ENCODE measurements at places on chromosomes 7 and 10.

DNA sequence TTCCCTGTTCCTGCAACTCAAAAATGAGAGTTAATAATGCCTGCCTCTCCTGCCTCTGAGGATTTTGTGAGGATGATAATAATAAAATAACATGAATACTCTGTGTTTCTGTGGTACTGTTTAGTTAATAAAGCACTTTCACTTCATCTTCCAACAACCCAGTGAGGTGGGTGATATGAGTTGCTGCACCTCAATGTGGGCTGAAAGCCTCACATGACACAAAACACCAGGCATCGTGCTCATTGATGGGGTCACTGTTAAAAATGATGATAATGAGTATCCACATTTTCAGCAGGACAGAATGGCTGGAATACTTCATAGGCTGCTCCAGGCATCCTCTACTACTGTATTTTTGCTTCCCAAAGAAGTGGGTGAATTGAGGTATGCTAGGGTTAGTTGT lies 222.8 kb upstream of the NRP1 start:
- DNase-seq, result no peak

DNA sequence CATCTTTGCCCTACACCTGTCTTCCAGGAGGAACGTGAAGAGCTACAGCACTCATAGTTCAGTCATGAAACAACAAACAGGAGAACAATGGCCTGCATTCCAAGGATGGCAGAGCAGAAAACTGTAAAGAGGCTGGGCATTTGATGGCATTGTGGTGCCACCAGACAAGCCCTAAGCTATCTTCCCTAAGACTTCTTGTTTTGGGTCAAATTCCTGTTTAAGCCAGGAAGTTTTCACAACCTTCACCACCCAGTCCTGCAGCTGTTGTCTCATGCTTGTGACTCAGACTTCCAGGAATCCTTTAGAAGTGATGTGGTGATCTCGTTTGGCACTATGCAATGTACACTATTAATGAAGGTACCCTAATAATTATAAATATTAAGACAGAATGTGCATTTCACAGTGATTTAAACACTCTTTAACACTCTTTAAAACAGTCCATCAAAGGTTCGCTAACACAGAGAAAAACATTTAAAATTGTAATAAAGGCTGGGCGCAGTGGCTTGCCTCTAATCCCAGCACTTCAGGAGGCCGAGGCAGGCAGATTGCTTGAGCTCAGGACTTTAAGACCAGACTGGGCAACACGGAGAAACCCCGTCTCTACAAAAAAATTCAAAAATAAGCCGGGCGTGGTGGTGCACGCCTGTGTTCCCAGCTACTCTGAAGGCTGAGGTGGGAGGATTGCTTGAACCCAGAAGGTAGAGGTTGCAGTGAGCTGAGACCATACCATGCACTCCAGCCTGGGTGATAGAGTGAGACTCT lies 2.7 kb upstream of the HERPUD2 start:
- DNase-seq, result no peak

DNA sequence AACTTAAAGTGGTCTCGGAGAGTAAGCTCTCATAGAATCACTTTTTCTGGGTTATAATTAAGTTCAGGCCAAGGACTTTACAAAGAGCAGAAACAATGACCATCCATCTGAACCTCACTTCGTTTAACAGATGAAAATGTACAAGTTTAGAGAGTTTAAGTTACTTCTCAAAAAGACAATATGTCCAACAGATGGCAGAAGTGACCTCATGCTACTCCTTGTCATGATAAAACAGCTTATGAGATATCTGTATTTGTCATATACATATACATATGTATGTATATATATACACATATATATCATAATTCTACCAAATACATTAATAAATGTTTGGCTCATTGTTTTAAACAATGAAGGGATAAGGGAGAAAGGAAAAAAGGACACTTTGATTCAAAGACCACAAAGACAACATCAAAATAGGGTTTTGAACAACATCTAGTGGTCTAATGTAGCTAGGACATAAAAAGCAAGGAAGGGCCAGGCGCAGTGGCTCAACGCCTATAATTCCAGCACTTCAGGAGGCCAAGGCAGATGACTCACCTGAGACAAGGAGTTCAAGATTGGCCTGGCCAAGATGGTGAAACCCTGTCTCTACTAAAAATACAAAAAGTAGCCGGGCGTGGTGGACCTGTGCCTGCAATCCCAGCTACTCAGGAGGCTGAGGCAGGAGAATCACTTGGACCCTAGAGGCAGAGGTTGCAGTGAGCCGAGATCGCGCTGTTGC lies 17.8 kb downstream of the NAPEPLD start:
- no peak for DNase-seq

DNA sequence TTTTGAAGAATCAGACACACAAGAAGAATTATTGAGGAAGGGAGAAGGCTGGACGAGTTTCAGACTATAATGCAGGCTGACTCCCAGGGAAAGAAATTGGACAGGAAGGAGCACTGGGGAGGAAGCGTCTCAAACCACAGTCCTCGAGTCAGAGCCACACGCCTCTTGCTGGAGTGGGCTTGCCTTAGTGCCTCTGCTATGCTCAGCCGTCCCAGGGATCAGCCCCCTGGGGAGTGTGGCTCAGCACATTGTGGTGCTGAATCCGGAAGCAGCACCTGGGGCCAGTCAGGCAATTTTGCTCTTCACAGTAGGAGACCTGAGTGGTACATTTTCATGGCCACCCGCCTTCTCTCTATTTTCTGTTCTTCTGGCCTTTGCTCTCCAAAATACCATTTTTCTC lies 67.4 kb upstream of the SLC35G1 start:
- no peak for DNase-seq

- DNase-seq, result no peak
Observed at GRCh38 chr7:80206763-80207162, 72.1 kb downstream of the GNAI1 start.

DNA sequence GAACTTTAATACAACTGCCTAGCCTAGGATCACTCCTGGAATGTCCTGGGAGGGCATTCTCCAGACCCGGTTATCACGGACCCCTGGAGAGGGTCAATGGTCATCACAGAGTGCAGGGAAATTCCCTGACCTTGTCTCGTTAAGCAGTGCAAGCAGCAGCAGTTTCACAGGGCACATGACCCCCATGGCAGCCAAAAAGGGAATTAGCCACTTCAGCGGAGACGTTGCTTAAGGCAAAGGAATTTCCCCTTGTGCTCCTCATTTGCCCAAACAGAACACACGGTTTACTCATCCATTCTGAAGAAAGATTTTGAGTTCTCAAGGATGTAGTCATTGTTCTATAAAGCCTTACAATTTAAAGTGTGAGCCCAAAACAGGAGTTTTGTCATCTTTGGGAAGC lies 260.3 kb downstream of the SNX13 start:
- no peak for DNase-seq

- no peak for DNase-seq
Observed at GRCh38 chr7:155071121-155071651, 1.1 kb downstream of the HTR5A start.

DNA sequence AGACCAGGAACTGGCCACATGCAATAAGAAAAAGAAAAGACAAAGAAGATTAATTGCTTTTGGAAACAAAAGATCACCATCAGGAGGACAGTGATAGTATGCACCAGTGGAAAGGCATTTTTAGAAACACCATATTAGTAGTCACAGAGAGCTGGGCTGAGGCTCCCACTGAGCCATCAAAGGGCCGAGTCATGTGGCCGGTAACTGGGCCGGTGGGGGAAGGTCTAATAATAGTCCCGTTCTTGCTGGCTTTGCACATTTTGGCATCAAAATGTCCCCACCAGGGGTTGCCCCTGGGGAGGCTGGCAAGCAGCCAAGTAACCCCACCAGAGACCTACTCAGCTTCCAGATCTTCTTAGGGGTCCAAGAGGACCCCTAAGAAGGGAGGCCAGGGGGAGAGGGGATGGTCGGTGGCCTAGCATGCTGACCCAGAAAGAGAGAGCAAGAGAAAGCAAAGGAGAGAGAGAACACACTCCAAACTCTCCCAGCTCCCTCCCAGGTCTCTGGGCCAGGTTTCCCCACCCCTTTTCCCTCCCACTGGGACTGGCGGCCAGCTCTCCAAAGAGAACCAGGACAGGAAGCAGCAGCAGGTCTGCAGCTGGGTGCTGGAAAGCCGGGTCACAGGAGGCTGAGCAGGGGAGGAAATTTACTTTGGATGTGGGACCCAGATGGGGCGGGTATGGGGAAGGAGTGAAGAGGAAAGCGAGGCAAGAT lies 70.2 kb upstream of the FGFR2 start:
- no peak for DNase-seq

DNA sequence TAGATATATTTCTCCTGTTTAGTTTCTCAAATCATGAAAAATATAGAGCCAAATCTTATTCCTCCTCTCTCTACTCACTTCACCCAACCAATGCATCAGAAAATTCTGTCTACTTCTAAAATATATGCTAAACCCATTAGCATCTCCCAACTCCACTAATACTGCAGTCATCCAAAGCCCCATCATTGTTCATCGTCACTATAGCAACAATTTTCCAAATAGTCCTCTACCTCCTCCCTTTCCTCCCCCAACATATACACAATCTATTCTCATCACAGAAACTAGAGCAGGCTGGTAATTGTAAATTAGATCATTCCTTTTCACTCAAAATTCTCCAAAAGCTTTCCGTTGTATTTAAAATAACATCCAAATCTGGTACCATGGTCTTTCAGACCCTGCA lies 38.4 kb upstream of the C10orf120 start:
- DNase-seq, result no peak

- no peak for DNase-seq
Observed at GRCh38 chr10:128027822-128028507, 98.3 kb downstream of the MKI67 start.

- no peak for DNase-seq
Observed at GRCh38 chr10:24982319-24983112, 30.1 kb upstream of the PRTFDC1 start.

DNA sequence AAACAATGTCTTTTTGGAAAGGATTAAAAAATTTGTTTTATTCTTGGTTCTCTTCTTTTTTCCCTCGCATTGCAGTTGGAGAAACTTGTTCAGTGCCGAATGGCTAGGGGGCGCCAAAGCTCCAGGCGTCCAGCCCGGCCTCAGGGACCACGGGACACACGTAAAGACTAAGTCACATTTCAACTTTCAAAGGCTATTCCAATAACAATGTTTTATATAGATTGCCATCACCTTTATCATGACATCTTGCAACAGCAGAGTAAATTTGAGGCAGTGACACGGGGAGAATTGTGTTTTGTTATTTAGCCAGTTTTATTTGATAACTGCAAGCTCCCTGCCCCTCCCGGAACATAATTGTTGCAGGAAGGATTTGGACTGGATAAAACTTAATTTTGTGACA lies 2.2 kb upstream of the IGFBP3 start:
- peak; percentile 63 for DNase-seq

Measured in stimulated activated CD8-positive, alpha-beta memory T cell treated with anti-CD3 and anti-CD28 coated beads, Interleukin-2, amount 100 ng/mL, for 48 hours (primary cell).